ENCODE measurements at places on chromosomes 3 and 15.
A peak's percentile ranks its signal among the peaks of the same experiment; 100 is the strongest.

- DNase-seq = no peak
These were observed 44.0 kb downstream of the ADAMTS17 start for GRCh38 chr15:100297812-100298211.

- no peak for DNase-seq
These were observed 66.4 kb downstream of the XXYLT1 start for GRCh38 chr3:195204360-195205163.

GRCh38 chr3:56800130-56800831, 1.5 kb downstream of the ARHGEF3 start:
- DNase-seq = peak; percentile 15

GRCh38 chr3:85164436-85164835, 205.6 kb downstream of the CADM2 start:
- DNase-seq = no peak

DNA sequence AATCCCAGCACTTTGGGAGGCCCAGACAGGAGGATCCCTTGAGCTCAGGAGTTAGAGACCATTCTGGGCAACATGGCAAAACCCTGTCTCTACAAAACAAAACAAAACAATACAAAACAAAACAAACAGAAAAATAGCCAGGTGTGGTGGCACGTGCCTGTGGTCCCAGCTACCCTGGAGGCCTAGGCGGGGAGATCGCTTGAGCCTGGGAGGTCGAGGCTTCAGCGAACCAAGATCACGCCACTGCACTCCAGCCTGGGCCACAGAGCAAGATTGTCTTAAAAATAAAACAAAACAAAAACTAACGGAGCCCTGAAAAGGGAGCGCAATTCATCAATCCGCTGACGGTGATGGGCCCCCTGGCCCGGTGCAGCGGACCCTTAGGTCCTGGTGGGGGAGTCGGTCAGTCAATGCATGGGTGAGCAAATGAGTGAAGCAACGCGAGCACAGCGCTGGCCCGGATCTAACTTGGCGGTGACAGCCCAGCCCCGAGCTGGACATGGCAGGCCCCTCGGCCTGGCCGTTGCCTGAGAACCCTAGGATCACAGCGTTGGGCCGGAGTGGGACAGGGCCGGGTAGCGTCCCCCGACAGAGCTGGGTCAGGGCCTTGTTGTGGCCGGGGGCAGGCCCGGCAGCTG, 52.4 kb upstream of the BLM start:
- no peak for DNase-seq

Data from PC-3 (cell line).